ENCODE measurements at places on chromosomes 6 and 20.
A peak's percentile ranks its signal among the peaks of the same experiment; 100 is the strongest.

GRCh38 chr6:15770347-15771143 lies 107.7 kb upstream of the DTNBP1 start:
- DNase-seq = peak; percentile 42

DNA sequence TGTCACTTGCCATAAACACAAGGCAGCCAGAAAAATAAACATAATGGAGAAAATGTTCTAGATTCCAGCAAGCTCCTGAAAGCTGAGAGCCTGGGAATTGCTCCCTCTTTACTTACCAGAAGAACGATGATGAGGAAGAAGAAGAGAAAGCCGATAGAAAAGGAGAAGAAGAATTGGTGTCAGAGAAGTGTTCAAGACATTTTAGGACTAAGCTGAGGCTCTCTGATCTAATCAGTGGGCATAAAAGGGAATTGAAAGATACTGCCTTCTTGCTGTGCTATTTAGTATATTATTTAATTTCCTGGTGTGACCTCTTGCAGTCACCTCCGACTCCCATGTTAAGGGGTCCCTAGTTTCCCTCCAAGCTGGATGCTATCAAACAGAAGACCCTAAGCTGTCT lies 316.6 kb upstream of the JARID2 start:
- DNase-seq = no peak

- no peak for DNase-seq
These were observed 481.3 kb upstream of the CITED2 start for GRCh38 chr6:139855671-139856311.

DNA sequence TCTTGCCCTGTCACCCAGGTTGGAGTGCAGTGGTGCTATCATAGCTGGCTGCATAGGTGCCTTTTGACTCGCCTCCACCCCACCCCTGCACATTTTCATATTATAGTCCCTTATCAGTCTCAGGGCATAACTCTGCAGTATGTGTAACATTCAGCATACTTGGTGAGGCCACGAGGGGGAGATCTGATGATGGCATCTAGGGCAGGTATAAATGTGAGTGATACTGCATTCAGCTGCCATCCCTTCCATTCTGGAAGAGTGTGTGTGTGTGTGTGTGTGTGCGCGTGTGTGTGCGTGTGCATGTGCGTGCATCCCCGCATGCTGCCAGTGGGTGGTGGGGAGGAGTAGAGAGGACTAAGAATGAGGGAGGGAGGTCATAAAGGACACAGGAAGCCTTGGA lies 81.4 kb downstream of the JARID2 start:
- DNase-seq = peak; percentile 38

DNA sequence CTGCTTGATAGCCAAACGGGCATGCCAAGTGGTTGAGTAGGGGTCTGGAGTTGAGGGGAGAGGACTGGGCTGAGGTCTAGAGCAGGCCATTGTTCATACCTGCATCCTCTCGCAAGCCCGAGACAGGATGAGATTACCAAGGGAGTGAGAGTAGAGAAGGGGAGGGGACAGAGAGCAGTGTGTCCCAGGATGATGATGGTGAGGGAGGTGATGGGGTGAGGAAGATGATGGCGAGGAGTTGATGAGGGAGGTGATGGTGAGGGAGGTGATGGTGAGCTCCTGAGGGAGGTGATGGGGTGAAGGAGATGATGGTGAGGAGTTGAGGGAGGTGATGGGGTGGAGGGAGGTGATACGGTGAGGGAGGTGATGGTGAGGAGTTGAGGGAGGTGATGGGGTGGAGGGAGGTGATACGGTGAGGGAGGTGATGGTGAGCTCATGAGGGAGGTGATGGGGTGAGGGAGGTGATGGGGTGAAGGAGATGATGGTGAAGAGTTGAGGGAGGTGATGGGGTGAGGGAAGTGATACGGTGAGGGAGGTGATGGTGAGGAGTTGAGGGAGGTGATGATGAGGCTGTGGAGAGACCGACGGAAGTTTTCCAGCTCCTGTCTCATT lies 6.4 kb downstream of the TMEM181 start:
- no peak for DNase-seq

DNA sequence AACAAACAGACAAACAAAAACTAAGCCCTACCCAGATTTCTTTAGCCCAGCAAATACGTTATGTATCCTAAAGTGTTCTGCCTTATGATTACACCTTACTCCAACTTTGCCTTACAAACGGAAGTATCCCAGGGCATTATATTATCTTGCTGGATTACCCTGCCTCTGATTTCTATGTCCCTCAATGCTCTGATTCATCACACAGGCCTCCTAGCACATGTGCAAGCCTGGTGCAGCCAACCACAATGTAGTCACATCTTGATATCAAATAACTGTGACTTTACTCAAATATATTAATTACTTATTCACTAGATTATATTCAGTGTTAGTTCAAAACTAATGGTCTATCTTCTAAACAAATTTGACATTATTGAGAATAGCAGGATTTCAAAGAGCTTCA lies 598.6 kb downstream of the TBC1D32 start:
- DNase-seq = no peak

- no peak for DNase-seq
These were observed 93.4 kb upstream of the BTN3A2 start for GRCh38 chr6:26271668-26272024.

GRCh38 chr6:125940247-125941041 lies 16.1 kb upstream of the HINT3 start:
- DNase-seq = peak; percentile 72

DNA sequence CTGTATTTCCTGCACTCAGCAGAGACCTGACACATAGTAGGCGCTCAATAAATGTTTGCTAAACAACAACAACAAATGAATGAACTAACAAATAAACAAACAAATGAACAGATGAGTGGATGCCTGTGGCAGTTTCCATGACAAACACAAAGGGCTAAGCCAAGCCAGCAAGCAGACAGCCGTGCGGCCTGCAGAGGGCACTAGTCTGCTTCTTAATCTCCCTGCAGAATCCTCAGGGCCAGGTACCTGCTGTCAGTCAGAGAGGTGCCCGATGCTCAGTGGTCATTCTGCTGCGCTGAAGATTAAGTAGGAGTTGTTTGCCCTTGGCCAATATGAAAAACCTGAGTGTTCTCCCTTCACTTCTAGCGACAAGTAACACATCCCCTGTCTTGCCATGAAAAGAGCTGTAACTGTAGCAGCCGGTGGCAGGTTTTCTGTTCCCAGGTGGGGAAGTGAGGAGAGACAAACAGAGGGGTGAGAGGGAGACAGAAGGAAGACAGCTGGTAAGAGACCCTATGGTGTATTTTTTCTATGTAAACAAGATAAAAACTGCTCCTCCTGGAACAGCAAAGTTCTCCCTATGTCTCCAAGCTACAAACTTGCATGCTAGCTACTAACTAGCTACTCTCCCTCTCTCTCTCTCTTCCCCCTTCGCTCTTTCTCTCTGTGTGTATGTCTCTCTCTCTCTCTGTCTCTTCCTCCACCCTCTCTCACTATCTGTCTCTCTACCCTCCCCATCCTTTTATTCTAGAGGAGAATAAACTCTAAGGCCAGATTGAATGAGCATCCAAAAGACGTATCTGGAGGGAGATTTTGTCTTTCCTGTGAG lies at the start of gene MC3R:
MC3R (plus strand) TSS at position 779 of the 829 bp plus-strand sequence. CDS start 112 bp downstream, outside the sequence.
- DNase-seq = peak; percentile 47

- no peak for DNase-seq
These were observed 75.1 kb downstream of the TBC1D7 start for GRCh38 chr6:13253272-13253671.

- DNase-seq = no peak
These were observed 242.1 kb downstream of the PRKN start for GRCh38 chr6:162485464-162485863.

Measured in RPMI7951 (cell line).